ENCODE measurements at places on chromosomes 3 and 15.
A peak's percentile ranks its signal among the peaks of the same experiment; 100 is the strongest.

DNA sequence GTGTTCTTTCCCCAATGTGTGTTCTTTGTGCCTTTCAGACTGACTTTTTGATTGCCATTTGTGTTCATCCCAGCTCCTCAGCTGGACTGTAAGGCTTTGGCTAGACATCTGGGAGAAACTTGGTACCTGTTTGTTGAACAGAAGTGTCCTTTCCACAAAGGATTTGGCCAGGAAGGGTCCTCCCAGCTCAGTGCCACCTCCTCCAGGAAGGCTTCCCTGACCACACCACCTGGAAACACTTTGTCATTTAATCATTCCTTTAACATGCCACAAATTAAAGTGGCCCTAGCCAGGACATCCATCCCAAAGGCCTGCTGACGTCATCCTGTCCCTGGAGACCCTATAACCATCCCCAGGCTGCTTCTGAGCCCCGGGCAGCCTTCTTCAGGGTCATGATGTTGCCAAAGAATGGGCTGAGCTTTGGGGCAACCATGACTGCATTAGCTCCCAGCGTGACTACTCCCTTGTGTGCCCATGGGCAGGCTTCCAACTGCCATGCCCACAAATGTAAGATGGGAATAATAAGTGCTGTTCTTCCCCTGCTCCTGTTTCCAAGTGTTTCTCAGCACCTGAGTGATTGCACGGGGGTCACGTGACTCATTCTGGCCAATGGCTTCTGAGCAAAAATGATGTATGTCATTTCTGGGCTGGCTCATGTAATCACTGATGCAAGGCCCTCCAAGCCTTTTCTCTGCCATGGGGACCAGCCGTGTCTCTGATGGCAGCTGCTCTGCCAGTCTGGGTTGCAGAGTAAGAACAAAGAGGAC is 112.5 kb upstream of the SMAD3 start:
- peak; percentile 1 for DNase-seq

- peak; percentile 85 for DNase-seq
Measured at GRCh38 chr15:77418966-77419835, 703 bp downstream of the PEAK1 start.

DNA sequence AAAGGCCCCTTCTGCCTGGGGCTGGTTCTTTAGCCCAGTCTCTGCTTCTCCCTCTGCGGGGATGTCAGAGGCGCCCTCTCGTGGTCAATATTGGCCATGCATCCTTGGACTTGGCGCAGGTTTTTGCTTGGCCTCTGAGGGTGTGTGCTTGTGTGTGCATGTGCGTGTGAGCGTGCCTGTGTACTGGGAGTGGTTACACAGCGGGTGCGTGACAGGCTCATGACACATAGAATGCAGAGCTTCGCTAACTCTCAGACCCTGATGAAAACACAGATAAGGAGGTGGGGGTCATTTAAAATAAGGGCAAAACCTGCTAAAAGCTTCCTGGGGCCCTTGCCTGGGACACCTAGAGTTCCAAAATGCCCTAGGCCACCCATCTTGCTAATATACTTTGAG is 160.9 kb downstream of the SMAD6 start:
- peak; percentile 90 for DNase-seq

DNA sequence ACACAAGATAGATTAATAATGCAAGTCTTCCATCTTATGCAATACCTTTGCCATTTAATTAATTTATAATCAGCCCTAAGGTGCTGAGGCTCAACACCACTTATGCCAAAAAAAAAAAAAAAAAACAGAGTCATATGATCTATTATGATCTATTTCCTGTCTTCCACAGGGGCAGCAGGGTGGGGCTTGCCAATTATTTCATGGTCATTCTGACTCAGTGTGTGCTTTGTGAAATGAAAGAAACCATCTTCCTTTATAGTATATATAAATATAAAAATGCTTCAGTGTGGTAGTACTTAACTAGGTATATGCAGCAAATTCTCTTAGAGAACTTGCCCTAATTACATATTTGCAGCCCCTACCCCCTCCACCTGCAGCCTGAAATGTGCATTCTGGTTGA is 7.2 kb upstream of the RARB start:
- DNase-seq = no peak

DNA sequence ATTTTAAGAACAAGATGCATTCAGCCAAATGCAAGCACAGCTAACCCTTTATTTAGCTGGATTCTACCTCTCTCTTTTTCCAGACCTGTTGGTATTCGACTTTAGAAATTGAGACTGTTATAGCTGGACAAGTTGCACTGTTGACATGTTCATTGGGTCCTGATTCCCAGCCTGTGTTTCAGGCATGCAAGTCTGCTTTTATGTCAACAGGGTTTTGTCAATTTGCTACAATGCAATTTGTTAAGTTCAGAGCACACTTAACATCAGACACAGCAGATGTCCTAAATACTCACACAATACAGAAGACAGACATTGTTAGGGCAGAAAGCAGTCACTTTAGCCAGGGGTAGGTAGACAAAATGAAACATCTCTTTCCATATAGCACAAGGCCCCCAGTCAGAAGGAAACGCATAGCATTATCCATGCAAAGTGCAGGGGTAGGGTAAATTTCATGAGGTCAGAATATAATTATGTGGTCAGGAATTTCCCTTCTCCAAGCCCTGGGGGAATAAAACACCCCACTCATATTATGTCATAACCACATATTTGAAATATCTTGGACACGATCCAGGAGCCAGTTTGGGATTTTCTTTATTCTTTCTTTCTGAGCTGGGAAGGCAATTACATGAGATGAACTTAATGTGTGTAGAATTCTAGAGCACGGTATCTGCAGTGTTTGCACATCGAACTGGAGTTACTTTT is 504.1 kb downstream of the NTRK3 start:
- DNase-seq = peak; percentile 56

- DNase-seq = no peak
Measured at GRCh38 chr3:169965562-169966427, 812 bp upstream of the SEC62 start.

GRCh38 chr3:60025096-60026050 is 975.5 kb upstream of the CFAP20DC start:
- DNase-seq = peak; percentile 49

DNA sequence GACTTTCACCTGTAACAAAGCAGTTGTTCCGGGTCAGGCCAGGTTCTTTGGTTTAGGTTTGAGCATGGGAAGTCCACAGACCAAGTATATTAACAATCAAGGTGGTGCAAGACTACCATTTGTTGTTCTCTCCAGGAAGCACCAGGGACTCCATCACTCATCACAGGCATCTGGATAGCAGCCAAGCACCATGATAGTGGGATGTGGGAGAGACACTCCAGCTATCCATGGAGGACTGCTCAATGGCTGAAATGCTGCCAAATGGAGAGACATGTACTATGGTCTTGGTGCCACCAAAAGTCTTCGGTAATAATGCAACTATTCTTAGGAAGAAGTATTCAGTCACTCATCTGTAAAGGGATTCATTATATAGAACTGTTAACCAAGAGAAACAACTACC is 143.0 kb downstream of the TNIK start:
- DNase-seq = no peak

DNA sequence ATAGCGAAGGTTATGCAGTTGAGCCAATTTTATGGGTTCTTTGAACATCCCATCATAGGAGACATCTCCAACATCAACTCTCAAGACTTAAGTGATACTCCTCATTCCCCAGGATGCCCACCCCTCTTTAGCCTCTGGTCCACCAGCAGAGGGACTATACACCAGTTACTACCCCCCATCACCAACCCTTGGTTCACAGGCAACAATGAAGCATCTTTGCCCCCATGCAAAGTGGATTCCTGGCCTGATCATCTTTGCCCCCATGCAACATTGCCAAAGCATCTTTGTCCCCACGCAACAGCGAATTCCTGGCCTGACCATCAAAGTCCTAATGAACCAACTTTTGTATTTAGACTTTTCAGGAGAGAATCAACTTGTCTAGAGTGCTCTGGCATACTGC is 19.1 kb downstream of the GPR15 start:
- no peak for DNase-seq

- peak; percentile 52 for DNase-seq
Measured at GRCh38 chr3:20810555-20810954, 624.5 kb upstream of the SGO1 start.

DNA sequence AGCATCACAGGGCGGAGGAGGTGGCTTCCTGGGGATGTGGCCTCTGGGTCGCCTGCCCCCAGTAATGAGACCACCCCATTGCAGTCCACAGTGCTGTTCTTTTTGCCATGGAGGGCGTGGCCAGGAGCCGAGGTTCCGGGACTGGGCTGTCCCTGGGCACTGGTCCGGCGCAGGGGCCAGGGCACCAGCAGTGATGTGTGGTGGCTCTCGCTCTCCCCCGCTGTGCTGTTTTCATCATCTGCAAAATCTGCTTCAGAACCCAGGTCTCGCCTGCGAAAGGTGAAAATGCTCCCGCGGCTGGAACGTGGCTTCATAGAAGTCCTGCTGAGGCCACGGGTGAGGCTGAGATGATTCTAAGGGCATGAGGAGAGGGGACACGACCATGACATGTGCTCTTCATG is 45.8 kb downstream of the SCN5A start:
- DNase-seq = no peak

GRCh38 chr15:94119298-94119811 is 112.0 kb upstream of the MCTP2 start:
- DNase-seq = peak; percentile 93

DNA sequence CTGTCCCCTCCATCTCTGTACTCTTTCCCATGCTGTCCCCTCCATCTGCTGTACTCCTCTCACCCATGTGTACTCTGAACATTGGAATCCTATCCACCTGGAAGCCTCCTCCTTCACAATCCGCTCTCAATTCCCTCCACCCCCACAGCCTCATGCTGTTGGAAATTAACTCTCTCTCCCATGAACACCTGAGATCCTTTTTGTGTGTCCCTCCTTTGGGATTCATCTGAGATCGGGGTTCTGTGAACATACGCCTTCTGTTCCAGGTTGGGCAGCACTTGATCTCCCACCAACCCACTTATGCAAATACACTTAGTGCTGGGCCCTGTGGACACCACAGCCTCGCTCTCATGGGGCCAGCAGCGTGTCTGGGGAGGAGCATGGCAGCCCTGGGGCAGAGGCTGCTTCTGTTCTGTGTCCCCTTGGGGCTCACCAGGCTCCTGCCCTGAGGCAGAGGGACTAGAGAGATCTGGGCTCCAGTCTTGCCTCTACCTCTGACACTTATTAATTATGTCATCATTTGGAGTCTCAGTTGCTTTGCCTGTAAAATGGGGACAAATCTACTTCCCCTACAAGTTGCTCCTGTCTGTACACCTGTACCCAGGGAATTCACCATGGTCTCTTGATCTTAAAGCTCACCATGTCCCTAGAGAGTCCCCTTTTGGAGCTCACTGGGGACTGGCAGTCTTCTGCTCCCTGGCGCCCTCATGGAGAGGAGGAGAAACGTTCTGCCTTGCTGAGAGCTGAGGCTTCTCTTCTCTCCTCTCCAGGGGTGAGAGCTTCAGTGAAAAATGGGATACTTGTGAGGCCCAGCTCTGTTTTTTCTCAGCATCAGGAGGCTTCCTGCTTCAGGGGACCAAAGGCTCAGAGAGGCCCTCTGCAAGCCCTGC is 42.7 kb downstream of the ITGA11 start:
- no peak for DNase-seq

DNA sequence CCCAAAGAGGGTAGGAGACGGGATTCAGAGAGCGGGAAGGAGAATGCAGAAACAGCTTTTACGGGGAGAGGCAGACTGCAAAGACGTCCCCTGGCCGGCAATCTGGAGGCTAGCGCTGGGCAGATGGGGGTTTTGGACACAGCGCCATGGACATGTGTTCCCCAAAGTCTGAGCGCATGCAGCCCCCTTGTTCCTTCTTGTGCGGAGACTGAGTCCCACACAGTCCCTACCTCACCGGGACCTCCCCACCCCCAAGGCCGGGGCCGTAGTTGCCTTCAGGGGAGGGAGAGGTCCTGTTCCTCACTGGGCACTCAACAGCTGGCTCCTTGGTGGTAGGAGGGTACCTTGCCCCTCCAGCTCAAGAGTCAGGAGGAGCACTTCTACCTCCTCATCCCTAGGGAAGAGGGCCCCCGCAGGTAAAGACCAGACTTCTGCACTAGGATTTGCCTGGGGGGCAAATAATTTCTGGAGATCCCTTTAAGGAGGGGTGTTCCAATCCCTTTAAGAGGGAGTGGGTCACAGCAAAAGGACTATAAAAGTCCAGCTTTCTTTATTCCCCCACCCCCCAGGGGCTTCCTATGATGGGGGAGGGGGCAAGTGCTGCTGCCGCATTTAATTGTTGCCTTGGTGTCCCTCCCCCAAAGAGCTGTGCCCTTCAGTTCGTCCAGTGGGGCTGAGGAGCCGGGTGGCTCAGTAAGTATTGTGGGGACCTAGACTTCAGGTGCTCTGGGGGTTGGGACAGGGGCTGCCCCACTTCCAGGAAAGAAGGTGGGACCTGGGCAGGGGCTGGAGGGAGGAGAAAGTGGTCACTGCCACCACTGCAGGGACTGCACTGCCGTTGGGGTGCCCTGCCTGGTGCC is 3.6 kb upstream of the BAHD1 start:
- no peak for DNase-seq

DNA sequence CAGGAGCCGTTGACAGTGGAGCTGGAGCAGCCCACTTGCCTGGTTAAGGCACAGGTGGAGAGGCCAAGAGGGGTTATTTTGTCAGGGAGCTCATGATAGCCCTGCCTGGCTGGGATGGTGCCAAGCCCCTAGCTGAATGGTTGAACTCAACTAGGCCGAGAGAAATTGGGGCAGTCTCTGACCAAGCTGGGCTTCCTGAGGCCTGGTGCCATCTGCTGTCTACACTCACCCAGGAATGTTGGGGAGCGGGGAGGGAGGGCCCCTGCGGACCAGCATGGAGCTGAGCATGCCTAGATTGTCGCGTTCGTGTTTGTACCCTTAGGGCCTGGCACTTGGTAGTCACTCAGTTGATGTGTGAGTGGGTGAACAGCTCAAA is 1.2 kb downstream of the BRPF1 start:
- no peak for DNase-seq
